Smooth muscle cell of the pulmonary artery (primary cell): ENCODE measurements at places on chromosomes 5 and 9. TPM values are rescaled to one million over a fixed set of nuclear protein-coding genes. Genes with fewer than 3 reads are reported as not detected.

ANKRD33B gene
- 2.0 and 5.5 TPM in 2 replicates for total RNA-seq

GARIN3 gene
- total RNA-seq: not detected in 2 replicates

IL17B gene
- total RNA-seq: 0.26 TPM in 1 of 2 replicates, not detected in the other

OTP gene
- total RNA-seq: not detected in 2 replicates
